Epithelial cell of umbilical artery (primary cell): ENCODE measurements at places on chromosomes 2 and 18. TPM values are rescaled to one million over a fixed set of nuclear protein-coding genes. Genes with fewer than 3 reads are reported as not detected.

ANKRD62 gene
- not detected in 2 replicates for total RNA-seq

G6PC2 gene
- total RNA-seq, result not detected in 2 replicates

KIF5C gene
- total RNA-seq, result under 0.01 TPM in 2 replicates

TTC27 gene
- total RNA-seq, result 22.7 and 31.8 TPM in 2 replicates

PTCD3 gene
- total RNA-seq, result 52.9 and 145 TPM in 2 replicates
